ENCODE measurements at places on chromosomes 2 and 18. TPM values are rescaled to one million over a fixed set of nuclear protein-coding genes. Genes with fewer than 3 reads are reported as not detected.
A peak's percentile ranks its signal among the peaks of the same experiment; 100 is the strongest.

Gene INPP4A
- 133 TPM for total RNA-seq

Gene ADAM17
- total RNA-seq, result 32.7 TPM

Gene RTTN
- 27.1 TPM for total RNA-seq

Gene RRM2
- not detected for total RNA-seq

Gene VAMP5
- 25.5 TPM for total RNA-seq

GRCh38 chr2:59935005-59935404, 618.4 kb downstream of the BCL11A start:
- no peak overlapping the region for H3K27ac ChIP-seq
- H3K4me1 ChIP-seq, result no peaks in the 10 kb centered on the region
- H3K4me3 ChIP-seq, result no peak overlapping the region
- DNase-seq, result no peak
- no peaks in the 10 kb centered on the region for H3K27me3 ChIP-seq

DNA sequence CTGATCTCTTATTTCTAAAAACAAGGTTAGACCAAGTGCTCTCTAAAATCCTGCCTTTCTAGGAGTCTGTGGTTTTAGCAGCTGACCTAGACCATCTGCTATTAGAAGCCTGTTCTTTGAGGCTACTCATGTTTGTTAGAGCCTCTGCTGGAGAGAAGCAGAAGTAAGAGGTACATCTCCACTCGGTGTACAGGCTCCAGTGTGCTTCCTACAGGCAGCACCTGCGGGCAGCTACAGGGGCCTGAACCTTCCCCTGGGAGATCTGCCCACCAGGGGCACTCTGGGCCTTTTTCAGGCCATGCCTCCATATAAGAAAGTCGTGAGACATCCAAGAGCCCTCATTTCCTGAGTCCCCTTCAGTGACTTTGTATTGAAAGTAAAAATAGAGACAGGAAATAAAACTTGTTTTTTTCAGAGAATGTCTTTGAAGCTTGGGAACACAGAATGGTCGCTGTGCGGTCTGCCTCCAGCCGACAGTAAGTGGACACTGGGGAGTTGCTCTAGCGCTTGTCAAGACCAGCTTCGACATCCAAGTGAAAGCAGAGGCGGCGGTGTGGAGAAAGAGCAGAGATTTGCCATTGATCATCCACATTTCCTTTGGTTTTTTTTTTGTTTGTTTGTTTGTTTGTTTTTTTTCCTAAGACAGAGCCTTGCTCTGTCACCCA, 31.7 kb downstream of the ONECUT2 start:
- H3K36me3 ChIP-seq, result no peaks in the 10 kb centered on the region
- H3K27me3 ChIP-seq, result no peaks in the 10 kb centered on the region
- no peak overlapping the region for H3K4me3 ChIP-seq
- no peaks in the 10 kb centered on the region for H3K4me1 ChIP-seq
- DNase-seq, result no peak
- no peak overlapping the region for H3K27ac ChIP-seq

DNA sequence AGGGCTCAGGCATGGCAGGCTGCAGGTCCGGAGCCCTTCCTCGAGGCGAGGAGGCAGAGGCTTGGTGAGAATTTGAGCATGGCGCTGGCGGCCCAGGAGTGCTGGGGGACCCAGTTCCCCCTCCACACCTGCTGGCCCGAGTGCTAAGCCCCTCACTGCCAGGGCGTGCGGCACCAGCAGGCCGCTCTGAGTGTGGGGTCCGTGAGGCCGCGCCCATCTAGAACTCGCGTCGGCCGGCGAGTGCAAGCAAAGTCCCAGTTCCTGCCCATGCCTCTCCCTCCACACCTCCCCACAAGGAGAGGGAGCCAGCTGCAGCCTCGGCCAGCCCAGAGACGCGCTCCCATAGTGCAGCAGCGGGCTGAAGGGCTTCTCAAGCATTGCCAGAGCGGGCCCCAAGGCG, 233.0 kb downstream of the PIEZO2 start:
- H3K27ac ChIP-seq, result no peak overlapping the region
- H3K36me3 ChIP-seq, result no peaks in the 10 kb centered on the region
- H3K27me3 ChIP-seq, result no peaks in the 10 kb centered on the region
- DNase-seq, result no peak
- H3K4me3 ChIP-seq, result no peak overlapping the region

GRCh38 chr2:46471-47345, at the start of gene FAM110C:
TSS of gene FAM110C (minus strand) at chr2:46505. CDS start at chr2:46385, 120 bp downstream.
- H3K4me3 ChIP-seq, result peak within 1 kb of the TSS; percentile 62
- peaks cover 5% of the 10 kb centered on the region for H3K27me3 ChIP-seq
- H3K4me1 ChIP-seq, result peaks cover 24% of the 10 kb centered on the region

- no peaks in the 10 kb centered on the region for H3K4me1 ChIP-seq
- no peak for DNase-seq
- H3K27me3 ChIP-seq, result no peaks in the 10 kb centered on the region
- no peaks in the 10 kb centered on the region for H3K36me3 ChIP-seq
Measured at GRCh38 chr18:73778032-73778359, 369.6 kb downstream of the FBXO15 start.

DNA sequence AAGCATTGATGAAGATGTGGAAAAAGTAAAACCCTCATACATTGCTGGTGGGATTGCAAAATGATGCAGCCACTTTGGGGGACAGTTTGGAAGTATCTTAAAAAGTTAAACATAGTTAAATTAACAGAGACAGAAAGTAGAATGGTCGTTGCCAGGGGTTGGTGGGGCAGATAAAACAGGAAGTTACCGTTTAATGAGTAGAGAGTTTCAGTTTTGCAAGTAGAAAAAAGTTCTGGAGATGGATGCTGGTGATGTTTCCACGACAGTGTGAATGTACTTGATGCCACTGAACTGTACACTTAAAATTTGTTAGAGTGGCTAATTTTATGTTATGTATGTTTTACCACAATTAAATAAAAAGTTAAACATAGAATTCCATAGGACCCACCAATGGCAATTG, 44.5 kb upstream of the EGR4 start:
- H3K4me1 ChIP-seq, result no peaks in the 10 kb centered on the region
- H3K27me3 ChIP-seq, result no peaks in the 10 kb centered on the region
- no peak for DNase-seq
- no peaks in the 10 kb centered on the region for H3K36me3 ChIP-seq
- no peak overlapping the region for H3K27ac ChIP-seq

DNA sequence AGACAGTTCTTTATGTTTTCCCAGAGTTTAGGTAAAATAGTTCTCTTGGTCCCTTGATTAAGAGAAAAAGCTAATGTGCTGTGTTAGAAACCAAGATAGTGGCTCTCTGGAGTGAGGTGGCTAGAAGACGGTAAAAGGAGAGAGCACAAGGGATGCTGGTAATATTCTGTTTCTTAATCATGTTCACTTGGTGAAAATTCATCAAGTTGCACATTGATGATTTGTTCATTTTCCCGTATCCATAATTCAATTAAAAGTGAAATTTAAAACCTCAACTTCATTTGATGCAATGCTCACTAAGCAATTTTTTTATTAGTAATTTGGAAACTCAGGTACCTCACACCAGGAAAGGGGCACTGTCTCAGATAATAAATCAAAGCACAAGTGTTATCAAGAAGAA, 113.8 kb downstream of the NBAS start:
- no peaks in the 10 kb centered on the region for H3K27me3 ChIP-seq
- H3K27ac ChIP-seq, result no peak overlapping the region
- H3K4me3 ChIP-seq, result no peak overlapping the region
- no peaks in the 10 kb centered on the region for H3K4me1 ChIP-seq
- DNase-seq, result no peak
- H3K36me3 ChIP-seq, result no peaks in the 10 kb centered on the region

GRCh38 chr2:189608170-189608569, 27.6 kb upstream of the SLC40A1 start:
- H3K27ac ChIP-seq, result no peak overlapping the region
- DNase-seq, result no peak
- H3K27me3 ChIP-seq, result no peaks in the 10 kb centered on the region
- no peak overlapping the region for H3K4me3 ChIP-seq
- H3K4me1 ChIP-seq, result peaks cover 4% of the 10 kb centered on the region

GRCh38 chr2:165820296-165820695, 26.2 kb upstream of the GALNT3 start:
- H3K4me1 ChIP-seq, result no peaks in the 10 kb centered on the region
- no peak overlapping the region for H3K4me3 ChIP-seq
- H3K27ac ChIP-seq, result no peak overlapping the region
- DNase-seq, result no peak
- H3K36me3 ChIP-seq, result no peaks in the 10 kb centered on the region

DNA sequence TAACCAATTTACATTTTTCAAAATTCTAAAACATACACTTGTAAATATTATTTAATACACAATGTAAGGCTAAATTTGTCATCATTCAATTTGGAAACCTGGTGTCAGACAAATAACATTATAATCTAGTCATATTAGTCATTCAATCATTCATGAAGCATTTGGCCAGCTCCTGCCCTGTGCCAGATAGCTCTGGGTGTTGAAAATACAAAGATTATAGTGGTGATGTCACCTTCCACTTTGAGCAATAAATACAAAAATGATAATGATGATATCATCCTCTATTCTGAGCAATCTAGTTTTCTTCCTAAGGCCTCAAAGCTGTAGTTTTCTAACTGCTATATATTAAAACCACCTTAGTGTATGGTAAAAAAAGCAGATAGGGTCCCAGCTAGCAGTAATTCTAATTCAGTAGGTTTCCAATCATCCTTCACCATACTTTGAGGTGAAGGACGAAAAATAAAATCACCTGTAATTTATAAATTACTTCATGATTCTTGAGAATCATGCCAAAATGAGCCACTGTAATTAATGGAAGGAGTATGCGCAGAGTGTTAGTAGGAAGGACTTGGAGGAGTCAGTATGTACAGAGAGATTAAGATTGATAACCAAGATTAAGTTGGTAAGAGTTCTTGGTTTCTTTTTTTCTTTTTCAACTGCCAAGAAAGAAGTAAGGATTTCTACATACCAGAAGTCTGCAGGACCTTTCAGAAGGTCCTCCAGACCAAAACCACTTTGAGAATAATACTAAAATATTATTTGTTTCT, 23.2 kb downstream of the MEMO1 start:
- H3K4me3 ChIP-seq, result no peak overlapping the region
- H3K36me3 ChIP-seq, result no peaks in the 10 kb centered on the region
- no peak for DNase-seq
- peaks cover 6% of the 10 kb centered on the region for H3K4me1 ChIP-seq

DNA sequence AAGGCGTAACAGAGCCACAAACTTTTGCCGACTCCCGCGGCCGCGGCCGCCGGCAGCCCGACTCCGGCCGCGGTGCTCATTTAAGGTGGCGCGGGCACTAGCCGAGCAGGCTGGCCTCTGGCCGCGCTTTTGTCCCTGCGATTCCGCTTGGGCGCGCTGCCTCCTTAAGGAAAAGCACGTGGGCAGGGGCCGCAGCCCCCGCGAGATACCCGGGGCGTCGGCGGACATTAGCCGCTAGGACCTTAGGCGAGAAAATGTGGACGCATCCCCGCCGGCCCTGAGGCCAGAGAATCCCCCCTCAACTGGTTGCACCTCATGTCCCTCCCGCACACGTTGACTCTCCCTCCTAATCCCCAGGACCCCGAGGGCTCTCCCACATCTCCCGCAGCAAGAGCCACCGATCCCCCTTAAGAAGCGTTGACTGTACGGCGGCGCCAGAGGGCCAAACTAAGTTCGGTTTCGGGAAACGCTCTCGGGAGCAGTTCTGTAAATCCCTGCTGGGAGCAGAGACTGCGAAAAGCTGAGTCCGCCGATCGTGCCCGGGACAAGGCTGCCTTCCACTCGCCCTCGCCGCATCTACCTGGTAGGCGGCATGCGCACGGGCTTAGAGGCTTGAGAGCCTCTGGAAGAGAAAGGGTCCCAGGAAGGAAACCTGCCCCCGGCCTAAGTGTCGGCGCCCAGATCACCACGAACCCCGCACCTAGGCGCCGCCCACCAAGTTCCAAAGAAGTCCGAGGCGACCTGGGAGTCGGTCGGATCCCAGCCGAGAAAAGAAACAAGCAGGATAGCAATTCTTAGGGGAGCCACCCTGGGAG, 1.8 kb upstream of the SATB2 start:
- H3K27me3 ChIP-seq, result peaks cover 60% of the 10 kb centered on the region
- peak; percentile 45 for DNase-seq
- no peaks in the 10 kb centered on the region for H3K36me3 ChIP-seq
- H3K4me1 ChIP-seq, result peaks cover 48% of the 10 kb centered on the region
- peak overlapping the region; percentile 60 for H3K4me3 ChIP-seq

DNA sequence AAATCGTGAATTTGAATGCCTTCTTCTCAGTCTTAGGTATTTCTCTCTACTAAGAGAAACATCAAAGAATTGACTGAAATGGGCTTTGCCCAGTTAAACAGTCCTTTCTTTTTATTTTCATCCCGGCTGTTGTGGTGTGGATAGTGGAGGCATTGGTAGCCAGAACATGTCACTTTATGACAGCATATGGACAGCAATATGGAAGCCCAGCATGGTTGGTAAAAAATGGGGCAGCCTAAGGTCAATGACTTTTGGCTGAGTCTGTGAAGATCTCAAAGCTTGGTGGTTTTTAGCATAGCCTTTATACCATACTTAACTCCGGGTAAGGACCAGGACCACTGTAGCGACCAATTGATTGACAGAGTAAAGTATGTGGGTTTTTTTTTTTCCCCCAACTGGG, 3.2 kb downstream of the CERS6 start:
- no peak overlapping the region for H3K27ac ChIP-seq
- no peak overlapping the region for H3K4me3 ChIP-seq
- H3K4me1 ChIP-seq, result peaks cover 18% of the 10 kb centered on the region
- no peaks in the 10 kb centered on the region for H3K36me3 ChIP-seq

DNA sequence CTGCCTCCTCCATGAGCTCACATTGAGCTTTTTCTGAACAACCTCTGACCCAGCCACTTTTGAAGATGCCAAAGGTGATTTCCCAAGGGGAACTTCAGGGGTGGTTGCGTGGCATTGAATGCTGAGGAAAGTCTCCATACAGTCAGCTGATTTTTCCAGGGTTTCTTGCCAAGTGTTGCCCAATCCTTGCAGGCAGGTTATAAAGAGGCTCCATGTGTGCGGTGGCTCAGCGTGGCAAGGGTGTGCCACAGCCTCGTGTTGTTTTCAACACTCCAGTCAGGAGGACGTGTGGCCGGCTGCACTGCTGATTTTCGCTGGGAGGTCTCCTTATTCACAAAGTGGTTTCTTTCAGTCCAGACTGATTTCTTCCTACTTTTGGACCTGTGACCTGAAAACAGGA, 81.4 kb upstream of the GATA6 start:
- H3K36me3 ChIP-seq, result no peaks in the 10 kb centered on the region
- no peak overlapping the region for H3K27ac ChIP-seq
- DNase-seq, result no peak
- H3K27me3 ChIP-seq, result no peaks in the 10 kb centered on the region
- no peaks in the 10 kb centered on the region for H3K4me1 ChIP-seq
- H3K4me3 ChIP-seq, result no peak overlapping the region

- no peaks in the 10 kb centered on the region for H3K27me3 ChIP-seq
- DNase-seq, result no peak
- no peak overlapping the region for H3K27ac ChIP-seq
- H3K4me1 ChIP-seq, result no peaks in the 10 kb centered on the region
- H3K4me3 ChIP-seq, result no peak overlapping the region
Measured at GRCh38 chr2:182951948-182952663, 85.7 kb upstream of the FRZB start.

GRCh38 chr2:190537765-190538164, 3.2 kb upstream of the NEMP2 start:
- H3K36me3 ChIP-seq, result no peaks in the 10 kb centered on the region
- H3K27me3 ChIP-seq, result no peaks in the 10 kb centered on the region
- peaks cover 15% of the 10 kb centered on the region for H3K4me1 ChIP-seq
- H3K27ac ChIP-seq, result no peak overlapping the region
